CD4-positive, alpha-beta T cell treated with Interferon gamma for 1 hour (primary cell): ENCODE measurements at places on chromosomes 3 and 15.
A peak's percentile ranks its signal among the peaks of the same experiment; 100 is the strongest.

GRCh38 chr3:42780892-42781700 lies 8.0 kb upstream of the CCDC13 start:
- DNase-seq: no peak

DNA sequence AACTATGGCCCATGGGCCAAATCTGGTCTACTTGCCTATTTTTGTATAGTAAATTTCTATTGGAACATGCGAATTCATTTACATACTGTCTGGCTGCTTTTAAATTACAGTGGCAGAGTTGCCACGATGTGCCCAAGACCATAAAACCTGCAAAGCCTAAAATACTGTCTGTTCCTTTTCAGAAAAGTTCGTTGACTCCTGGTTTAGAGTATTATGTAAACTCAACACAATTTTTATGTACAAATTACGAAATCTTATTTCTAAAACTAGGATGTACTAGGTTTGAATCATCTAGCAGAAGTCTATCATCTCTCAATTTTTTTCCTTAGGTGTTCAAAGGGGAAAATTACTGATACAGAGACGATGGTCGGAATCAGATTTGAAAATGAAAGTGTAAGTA lies 26.9 kb downstream of the SENP2 start:
- no peak for DNase-seq

DNA sequence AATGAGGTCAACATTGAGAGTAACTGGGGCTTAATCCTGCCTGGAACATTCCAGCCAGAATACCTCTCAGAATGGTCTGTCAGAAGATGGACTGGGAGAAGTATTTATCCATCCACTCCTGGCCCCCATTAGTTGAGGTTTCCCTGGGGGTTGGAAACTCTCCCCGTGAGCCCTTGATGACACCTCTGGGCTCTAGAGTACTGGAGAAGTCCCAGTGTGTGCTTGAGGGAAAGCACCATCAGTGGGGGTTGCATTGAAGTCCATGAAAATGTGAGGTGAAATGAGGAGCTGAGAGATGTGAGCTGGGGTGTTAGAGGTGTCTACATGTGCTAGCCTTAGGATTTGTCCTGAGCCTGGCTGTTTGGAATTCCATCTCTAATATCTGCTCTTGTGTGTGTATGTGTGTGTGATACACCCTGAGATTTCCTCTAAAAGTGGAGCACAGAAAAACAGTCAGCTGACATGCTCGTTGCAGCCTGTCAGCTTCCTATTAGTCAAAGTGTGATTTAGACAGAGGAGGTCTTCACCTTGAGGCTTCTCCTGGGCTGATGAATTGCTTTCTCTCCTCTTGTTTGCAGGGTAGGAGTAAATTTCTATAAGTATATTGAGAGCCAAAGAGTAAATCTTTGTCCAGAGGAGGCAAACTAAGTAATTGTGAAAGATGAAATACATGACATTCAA lies 67.6 kb downstream of the NR1D2 start:
- no peak for DNase-seq

DNA sequence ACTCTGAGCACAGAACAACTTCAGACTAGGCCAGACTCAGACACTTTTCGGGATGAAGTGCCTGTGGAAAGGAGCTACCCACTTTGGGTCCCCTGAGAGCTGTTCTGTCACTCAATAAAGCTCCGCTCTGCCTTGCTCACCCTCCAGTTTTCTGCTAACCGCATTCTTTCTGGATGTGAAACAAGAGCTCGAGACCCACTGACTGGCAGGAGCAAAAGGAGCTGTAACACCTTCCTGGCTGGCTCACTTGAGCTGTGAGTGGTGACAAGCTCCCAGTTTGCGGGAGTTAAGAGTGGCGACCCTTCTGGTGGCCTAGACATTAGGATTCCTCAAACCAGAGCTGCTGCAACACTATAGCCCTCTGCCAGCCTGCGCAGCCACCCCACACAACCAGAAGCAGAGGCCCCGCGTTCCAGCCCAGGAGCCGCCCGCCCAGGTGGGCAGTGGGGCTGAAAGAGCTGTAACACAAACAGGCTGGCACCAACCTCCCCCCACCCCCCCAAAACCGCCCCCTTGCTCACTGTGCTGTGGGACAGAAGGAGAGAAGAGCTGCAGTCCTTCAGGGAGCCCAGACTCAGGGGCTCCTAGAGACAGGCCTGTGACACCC lies 1178.1 kb upstream of the GBE1 start:
- DNase-seq: no peak

- no peak for DNase-seq
Measured at GRCh38 chr3:53042651-53043050, 3.2 kb downstream of the SFMBT1 start.

GRCh38 chr15:96431786-96432185 lies 101.3 kb downstream of the NR2F2 start:
- DNase-seq: no peak

- DNase-seq: no peak
Measured at GRCh38 chr3:133273346-133273745, 126.5 kb upstream of the BFSP2 start.

GRCh38 chr3:107142171-107142570 lies 235.1 kb upstream of the CCDC54 start:
- no peak for DNase-seq

DNA sequence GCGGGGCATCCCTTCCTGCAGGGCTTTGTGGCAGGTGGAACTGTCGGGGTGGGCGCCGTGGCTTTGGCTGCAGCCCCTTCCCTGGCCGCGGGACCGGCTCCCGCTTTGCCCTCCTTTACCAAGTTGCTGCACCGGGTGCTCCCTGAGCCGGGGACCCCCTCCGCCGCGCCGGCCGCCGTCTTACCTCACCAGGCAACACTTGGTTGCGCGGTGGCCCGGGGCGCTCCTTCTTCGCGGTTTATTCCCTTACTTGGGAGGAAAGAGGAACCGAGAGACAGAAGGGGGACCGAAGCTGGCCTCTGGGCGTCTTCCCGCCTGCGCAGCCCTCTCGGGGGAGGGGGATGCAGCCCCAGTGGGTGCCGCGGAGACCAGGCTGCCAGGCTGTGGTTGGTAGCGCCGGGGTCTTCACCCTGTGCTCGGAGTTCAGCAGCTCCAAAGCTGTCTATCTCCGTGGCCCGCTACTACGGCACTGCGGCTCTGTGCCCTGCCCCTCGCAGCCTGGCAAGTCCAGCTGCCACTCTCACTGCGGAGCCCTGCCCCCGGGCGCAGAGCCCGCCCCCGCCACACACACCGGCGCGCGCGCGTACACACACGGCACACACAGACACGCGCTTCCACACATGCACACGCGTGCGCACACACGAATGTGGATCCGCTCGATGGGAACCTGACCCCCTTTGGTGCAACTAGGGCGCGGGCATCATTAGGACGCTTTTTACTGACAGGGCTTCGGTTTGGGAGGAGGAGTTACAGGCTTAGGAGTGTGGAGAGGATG lies at the start of gene DGKG:
Gene DGKG (minus strand): TSS at position 473 of the 775 bp plus-strand sequence. CDS start 41,775 bp downstream, outside the sequence.
- DNase-seq: peak; percentile 60

DNA sequence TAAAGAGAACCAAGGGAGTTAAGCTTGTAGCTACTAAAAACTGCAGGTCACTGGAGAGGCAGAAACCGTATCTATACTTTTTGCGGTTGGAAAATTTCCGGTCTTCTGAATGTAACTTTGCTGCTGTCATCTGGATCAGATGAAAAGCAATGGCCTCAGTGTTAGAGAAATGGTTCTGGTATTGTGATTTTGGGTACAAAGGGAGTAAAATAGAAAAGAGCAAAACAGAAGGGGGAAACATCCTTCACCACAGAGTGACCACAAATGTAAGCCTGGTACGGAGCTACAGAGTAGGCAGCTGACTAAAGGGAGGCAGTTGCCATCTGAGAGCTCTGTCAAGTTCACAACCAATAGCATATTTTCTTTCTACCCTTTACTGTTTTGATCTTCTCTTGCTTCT lies 5.6 kb downstream of the CD96 start:
- peak; percentile 43 for DNase-seq

GRCh38 chr3:178586076-178586475 lies 49.8 kb downstream of the KCNMB2 start:
- DNase-seq: no peak

- no peak for DNase-seq
Measured at GRCh38 chr15:42106288-42106687, 11.9 kb upstream of the PLA2G4D start.
